SJCRH30 (cell line): ENCODE measurements at places on chromosomes 3 and 15.

GRCh38 chr15:95606551-95606950 is 723.9 kb upstream of the NR2F2 start:
- H3K36me3 ChIP-seq: no peaks in the 10 kb centered on the region
- no peaks in the 10 kb centered on the region for H3K4me1 ChIP-seq
- DNase-seq: no peak
- H3K4me3 ChIP-seq: no peak overlapping the region
- no peak overlapping the region for H3K27ac ChIP-seq
- no peaks in the 10 kb centered on the region for H3K27me3 ChIP-seq

GRCh38 chr3:126944089-126944965 is 38.6 kb upstream of the PLXNA1 start:
- no peaks in the 10 kb centered on the region for H3K4me1 ChIP-seq
- DNase-seq: no peak
- no peaks in the 10 kb centered on the region for H3K27me3 ChIP-seq
- H3K36me3 ChIP-seq: no peaks in the 10 kb centered on the region

DNA sequence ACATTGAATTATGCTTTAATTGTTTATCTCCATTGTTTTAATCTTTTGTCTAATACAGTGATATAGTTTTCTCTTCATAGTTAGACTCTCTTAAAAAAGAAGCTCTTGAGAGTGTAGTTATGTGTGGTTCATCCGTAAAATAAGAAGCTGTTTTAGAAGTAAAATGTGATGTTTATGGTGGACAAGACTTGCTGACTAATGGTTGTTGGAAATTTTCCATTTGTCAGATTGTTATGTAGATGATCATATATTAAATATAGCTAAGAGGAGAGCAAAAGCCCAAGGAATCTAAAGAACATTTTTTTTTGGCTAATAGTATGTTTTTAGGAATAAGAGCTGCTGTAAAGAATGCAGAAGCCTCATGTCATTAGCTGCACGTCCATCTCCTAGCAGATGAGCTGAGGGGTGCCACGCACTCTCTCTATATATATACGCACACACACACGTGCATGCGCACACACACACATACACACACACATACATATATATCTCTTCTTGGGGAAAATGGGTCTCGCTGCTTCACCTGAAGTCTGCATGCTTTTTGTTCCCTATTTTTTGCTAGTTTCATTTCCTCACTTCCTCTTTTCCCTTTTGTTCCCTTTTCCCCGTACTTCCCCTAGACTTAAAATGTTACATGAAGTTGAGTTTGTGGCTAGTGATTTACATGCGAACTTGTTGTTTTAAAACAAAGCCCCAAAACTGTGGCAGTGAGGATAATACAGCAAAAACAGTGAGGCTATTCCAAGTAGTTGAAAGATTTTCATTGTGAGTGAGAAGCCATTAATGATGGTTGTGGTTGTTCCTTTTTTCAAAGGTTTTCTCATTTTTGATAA is 107.8 kb downstream of the MBNL1 start:
- H3K27ac ChIP-seq: no peak overlapping the region
- H3K4me3 ChIP-seq: no peak overlapping the region
- no peaks in the 10 kb centered on the region for H3K27me3 ChIP-seq

DNA sequence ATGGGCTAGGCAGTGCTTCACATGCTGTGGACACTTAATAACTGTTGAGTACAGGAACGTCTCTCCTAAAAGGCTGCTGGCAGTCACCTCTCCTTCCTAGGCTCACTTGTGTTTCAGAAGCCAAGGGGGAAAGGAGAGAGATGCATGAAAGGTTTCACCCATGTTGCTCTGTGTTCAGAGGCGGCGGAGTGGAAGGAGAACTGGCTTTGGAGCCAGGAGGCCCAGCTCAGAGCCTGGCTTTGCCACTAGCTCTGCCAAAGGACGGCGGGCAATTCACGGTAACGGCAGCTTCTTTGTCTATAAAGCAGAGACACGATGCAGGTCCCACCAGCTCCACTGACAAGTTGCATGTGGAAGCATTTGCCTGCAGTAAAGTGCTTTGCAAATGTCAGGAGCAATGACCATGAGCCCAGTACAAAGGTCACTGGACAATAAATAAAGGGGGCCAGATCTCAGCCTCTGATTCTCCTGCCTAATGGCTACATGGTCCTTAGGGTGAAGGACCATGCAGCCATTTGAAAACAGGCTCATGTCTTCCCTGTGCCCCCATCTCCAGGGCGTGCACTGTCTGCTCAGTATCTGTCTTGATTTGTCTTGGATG is 171.7 kb upstream of the TLE3 start:
- no peak overlapping the region for H3K27ac ChIP-seq
- H3K27me3 ChIP-seq: peaks cover 12% of the 10 kb centered on the region; the same call in 1 of the 2 replicates
- H3K4me1 ChIP-seq: no peaks in the 10 kb centered on the region
- no peaks in the 10 kb centered on the region for H3K36me3 ChIP-seq

DNA sequence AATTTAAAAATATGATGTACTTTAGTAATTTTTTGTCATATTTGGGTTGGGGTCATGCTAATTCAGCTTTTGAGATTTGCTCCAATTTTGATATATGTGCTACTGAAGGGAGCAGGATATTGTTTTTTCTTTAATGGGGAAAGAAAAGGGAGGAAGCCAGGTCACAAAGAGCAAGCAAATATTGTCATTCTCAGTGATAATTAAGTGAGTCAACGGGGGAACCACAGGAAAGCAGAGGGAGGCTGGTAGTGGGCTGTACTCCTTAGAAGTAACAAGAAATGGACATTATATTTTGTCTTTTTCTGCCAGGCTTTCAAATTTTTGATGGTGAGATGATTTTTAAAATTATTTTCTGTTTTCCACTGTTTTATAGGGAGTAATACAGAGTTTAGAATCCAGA is 45.6 kb upstream of the NMD3 start:
- no peak overlapping the region for H3K27ac ChIP-seq
- no peaks in the 10 kb centered on the region for H3K36me3 ChIP-seq
- DNase-seq: no peak
- H3K27me3 ChIP-seq: no peaks in the 10 kb centered on the region
- no peak overlapping the region for H3K4me3 ChIP-seq

GRCh38 chr3:61562042-61562720 is 810 bp downstream of the PTPRG start:
- no peaks in the 10 kb centered on the region for H3K27me3 ChIP-seq
- no peak for DNase-seq
- no peaks in the 10 kb centered on the region for H3K36me3 ChIP-seq

DNA sequence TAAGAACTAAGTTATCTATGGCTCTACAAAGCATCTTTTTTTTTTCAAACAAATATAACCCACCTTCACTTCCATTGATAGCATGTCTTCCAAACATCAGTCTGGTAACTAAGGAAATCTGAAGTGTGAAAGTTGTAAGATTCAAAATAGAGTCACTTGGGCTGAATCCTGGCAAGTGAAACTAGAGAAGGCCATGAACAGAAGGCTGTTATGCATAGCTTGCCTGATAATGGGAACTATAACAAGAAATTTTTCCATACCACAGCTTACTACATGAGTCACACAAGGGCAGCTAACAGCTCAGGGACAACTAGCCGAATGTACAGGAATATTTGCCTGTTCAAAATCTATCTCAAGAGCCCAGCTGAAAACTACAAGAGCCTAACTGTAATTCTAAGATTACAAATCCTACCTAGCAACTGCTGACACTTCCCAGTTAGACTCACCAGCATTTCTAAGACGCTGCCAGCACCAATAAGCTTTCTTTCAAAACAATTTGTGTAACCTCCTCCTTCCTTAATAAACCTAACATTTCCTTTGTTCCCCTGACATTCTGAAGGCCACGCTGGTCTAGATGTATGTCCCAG is 1066.5 kb downstream of the PLOD2 start:
- peak; percentile 4 for DNase-seq
- H3K4me3 ChIP-seq: no peak overlapping the region
- H3K4me1 ChIP-seq: no peaks in the 10 kb centered on the region
- no peak overlapping the region for H3K27ac ChIP-seq
- H3K36me3 ChIP-seq: no peaks in the 10 kb centered on the region
- H3K27me3 ChIP-seq: no peaks in the 10 kb centered on the region
